NCI-H446 (cell line): ENCODE measurements at places on chromosomes 16 and 17.

- no peak for DNase-seq
These were observed 665.6 kb upstream of the SOX9 start for GRCh38 chr17:71455219-71455618.

DNA sequence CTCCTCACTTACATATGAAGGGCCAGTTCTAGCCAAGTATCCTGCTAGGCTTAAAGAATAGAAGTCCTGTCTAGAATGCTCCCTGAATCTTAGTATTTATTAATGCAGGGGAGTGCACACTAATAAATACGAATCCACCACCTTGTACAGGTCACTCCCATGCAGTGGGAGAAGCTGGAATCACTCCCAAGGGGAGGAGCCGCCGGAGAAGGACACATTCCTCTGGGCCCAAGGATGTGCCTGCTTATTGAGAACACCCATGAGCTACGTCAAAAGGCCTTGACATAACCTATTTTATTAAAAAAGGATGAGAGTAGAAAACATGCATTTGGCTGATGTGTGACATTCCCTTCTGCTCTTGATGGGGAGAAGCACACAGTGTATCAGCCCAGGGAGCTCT is 223.5 kb downstream of the SPECC1 start:
- no peak for DNase-seq

GRCh38 chr16:86306811-86307513 is 203.4 kb upstream of the FOXF1 start:
- no peak for DNase-seq

GRCh38 chr16:78748220-78748929 is 648.9 kb downstream of the WWOX start:
- DNase-seq: no peak

DNA sequence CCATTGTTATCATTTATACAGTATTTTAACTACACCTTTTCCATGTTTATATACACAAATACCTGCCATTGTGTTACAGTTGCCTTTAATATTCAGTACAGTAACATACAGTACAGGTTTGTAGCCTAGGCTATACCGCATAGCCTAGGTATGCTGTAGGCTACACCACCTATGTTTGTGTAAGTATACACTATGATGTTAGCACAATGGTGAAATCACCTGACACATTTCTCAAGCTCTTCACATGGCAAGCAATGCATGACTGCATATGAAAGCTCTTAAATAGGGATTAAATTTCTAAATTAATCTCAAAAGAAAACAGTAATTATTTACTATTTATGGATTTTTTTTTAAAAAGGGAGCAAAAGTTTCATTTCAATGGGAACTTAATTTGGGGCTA is 12.0 kb downstream of the LRRC37B start:
- no peak for DNase-seq

DNA sequence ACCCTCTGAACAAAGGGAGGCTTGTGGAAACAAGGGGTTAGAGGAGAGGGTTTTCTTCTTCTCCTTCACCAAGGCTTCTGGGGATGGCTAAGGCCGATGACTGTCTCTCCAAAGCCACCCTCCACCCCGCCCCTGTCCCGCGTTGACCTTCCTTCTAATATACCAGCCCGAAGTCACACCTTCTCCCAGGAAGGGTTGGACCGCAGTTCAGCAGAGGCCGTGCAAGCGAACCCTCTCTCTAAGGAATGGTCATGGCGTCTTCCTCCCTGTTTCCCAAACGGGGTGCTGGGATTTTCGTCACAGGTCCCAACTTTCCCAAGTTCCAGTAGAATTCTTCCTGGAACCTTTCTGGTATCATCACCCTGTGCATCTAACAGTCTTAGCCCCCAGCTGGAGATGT is 49.4 kb downstream of the FZD2 start:
- DNase-seq: no peak

GRCh38 chr17:61218438-61218837 is 181.2 kb upstream of the TBX2 start:
- DNase-seq: no peak

- DNase-seq: no peak
These were observed 144.3 kb upstream of the MYOCD start for GRCh38 chr17:12521416-12521815.

DNA sequence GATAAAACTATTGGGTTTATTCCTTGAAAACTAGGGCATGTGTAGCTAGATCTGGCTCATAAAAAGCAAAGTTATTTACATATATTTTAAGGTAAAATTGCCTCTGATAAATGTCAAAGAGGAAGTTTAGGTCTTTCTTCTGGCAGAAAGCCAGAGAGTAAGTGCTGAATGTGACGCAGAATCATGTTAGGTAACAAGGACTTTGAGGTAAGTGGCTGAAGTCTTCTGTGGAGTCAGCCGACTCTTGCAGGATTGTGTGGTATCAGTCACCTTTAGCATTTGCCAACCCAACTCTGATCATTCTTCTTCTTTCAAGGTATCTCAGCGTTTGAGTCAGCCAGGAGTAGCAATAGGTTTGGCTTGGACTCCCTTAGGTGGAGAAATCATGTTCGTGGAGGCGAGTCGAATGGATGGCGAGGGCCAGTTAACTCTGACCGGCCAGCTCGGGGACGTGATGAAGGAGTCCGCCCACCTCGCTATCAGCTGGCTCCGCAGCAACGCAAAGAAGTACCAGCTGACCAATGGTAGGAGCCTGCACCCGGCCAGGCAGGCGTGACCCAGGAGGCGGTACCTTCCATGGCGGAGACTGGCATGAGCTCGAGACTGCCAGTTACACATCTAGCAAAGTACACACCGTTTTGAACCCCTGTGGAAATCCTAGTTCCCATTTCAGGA is 37.9 kb downstream of the SIAH1 start:
- DNase-seq: no peak

GRCh38 chr16:79001156-79001967 is 599.2 kb downstream of the MAF start:
- DNase-seq: no peak

- DNase-seq: no peak
These were observed 11.7 kb downstream of the SLC7A6OS start for GRCh38 chr16:68298907-68299561.

GRCh38 chr17:55230716-55231115 is 34.0 kb upstream of the HLF start:
- DNase-seq: no peak

- peak; percentile 74 for DNase-seq
These were observed 1.2 kb upstream of the TLCD3B start for GRCh38 chr16:30032083-30032819.

DNA sequence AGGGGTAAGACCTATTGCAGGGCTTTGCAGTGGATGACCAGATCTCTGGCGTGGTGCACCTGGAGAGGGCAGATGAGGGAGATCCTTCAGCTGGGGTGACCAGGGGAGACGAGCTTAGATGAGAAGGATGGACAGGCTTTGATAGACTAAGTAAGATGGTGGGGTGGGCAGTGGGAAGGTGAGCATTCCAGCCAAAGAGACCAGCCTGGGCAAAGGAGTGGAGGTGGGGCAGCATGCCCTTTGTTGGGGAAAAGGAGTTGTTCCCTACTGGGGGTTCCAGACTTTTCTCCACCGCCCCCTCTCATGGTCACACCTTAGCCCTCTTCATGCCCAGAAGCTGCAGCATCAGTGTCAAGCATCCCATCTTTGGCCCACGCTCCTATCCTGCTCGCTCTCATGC is 27.6 kb downstream of the ANKRD40 start:
- no peak for DNase-seq

DNA sequence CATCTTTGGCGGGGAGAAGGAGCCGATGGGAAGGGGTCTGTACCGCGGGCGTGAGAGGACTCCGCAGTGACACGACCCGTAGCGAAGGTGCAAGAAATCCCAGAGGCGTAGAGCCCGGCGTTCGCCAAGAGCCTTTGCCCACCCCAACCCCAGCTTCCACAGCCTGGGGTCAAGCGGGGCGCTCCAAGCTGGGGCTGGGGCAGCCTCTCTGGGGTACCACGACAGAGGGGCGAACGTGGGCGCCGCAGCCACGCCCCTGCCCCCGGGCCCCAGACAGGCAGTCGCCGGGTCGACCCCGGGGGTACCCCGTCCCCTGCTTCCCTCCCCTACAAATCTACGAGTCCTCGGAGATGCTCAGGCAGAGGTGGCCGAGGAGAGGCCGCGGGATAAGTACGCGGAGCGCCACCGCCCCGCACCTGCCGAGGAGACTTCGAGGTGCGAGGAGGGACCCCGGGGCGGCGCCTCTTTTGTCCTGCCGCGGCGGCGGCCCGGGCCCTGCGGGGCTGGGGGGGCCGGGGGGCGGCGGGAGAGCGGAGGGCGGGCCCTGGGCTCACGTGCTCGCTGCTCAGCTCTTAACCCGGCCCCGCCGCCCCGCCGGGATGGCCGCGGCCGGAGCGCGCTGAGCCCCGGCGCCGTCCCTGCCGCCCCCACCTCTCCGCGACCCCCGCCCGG is at the start of gene ADAM11:
TSS of gene ADAM11 (plus strand) at position 575 of the 672 bp plus-strand sequence. CDS start 212 bp downstream, outside the sequence.
- no peak for DNase-seq

- DNase-seq: no peak
These were observed 1.9 kb upstream of the SNAI3 start for GRCh38 chr16:88688013-88688778.

GRCh38 chr17:61481421-61481820 is 29.2 kb downstream of the TBX4 start:
- no peak for DNase-seq

DNA sequence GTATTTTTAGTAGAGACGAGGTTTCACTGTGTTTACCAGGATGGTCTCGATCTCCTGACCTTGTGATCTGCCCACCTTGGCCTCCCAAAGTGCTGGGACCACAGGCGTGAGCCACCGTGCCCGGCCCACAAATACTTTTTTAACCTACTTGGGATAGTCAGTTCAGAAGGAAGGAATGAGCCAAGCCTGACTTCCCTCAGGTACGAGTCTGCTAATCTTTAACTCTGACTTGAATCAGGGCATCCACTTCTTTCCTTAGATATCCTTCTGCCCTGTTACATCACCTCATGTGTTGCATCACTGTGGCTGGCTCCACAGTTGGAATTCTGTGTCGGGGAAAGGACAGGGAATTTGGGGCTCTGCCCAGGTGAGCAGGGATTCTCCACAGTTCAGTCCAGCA is 120.8 kb downstream of the MSI2 start:
- DNase-seq: no peak

DNA sequence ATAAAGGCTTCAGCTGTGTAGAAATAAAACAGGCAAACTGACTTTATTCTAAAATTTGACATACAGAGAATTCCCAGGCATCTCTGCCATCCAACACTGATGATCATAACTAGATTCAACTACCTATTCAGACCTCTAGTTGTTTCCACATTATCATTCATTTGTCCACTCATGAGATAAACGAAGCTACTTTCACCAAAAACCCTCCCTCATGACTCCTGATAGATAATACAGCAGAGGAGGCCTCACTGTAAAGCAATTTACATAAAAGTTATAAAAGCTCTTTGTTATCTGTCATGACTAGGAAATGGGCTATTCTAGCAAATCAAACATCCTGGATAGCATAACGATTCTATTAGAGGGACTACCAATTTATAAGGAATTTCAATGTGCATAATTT is 19.6 kb upstream of the RFFL start:
- no peak for DNase-seq

DNA sequence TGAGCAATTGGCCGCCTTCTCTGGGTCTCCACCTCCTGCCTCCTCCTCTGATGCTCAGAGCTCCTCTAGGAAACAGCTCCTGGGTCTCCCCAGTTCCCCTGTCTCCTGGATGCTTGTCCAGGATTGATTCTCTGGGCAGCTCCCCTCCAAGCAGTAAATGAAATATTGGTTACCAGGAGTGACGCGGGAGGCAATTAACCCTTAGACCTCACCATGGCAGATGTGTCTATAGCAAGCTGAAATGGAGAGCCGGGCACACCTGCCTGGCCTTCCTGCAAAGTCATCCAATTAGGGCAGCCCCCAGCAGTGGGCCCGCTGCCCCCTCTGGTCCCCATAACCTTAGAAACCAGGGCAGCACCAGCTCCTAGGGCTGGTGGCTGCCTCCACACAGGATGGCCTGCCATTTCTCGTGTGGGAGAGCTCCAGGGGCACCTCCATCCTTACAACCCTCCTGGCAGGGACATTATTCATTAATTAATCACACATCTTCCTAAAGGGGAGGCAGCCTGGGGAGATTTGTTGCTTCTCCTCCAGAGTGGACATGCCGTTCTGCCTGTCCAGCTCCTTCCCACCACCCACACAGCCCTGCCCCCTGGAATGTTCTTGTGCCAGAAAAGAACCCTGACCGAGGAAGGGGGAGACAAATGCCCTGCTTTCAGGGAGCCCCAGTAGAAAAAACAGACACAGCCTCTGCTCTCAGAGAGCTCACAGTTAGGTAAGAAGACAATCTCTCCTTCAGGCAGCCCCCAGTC is 8.3 kb upstream of the KIF18B start:
- no peak for DNase-seq

DNA sequence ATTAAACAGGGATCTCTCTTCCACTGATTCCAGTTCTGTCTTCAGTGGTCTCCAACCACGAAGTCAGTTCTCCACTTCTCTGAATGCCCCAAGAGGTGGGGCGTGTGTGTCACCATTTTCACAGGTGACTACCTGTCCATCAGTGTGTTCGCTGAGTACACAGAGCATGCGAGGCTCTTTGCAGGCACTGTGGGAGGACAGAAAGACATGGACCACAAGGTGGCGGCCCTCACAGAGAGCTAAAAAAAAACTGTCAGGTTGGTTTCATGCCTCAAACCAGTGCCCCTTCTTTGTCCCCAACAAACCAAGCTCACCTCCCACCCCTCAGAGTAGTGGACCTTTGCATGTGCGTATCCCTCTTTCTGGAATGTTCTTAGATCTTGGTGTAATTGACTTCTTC is 13.8 kb downstream of the EMP2 start:
- no peak for DNase-seq

GRCh38 chr17:36188891-36189306 is 7.7 kb downstream of the CCL3L1 start:
- DNase-seq: no peak

DNA sequence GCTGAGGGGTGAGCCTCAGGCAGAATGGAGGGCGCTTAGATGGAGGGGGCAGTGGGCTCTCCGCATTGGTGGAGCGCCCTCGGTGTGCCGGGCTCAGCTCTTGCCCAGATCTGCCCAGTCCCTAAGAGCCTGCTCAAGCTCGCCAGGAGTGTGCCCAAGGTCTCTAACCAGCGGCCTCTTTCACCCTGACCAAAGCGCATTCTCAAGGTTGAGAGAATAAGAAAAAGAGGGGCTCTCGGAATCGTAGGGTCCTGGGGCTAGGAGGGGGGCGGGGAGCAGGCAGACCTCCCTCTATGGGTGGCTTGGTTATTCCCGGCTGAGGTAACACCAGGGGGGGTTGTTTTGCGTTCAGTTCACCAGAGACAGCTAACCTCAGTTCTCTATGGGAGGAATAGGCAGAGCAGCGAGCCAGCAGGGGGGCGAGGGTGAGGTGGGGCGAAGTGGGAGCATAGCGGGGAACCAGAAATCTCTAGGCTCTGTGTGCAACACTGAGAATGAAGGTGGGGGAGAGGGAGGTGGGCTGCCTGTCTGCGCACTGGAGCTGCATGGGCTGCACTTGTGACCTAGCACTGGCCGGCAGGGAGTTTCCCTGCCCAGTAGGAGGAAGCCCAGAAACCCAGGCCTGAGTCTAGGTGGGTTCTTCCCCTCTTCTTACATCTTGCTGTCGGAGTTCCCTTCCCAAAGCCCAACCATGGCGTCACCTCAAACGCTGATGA is 3.0 kb downstream of the TMEM132E start:
- no peak for DNase-seq

- no peak for DNase-seq
These were observed 18.5 kb downstream of the CCDC42 start for GRCh38 chr17:8725881-8726876.
